NCI-H1048 (cell line): ENCODE measurements at places on chromosomes 12 and 14.

GRCh38 chr12:115864396-115864795 is 413.1 kb downstream of the MED13L start:
- DNase-seq: no peak

- no peak for DNase-seq
These were observed 164.6 kb downstream of the TMEM117 start for GRCh38 chr12:44000309-44000952.

GRCh38 chr12:132153501-132154340 is 9.5 kb downstream of the NOC4L start:
- peak; percentile 60 for DNase-seq

- no peak for DNase-seq
These were observed 205.0 kb upstream of the DCN start for GRCh38 chr12:91387461-91388134.

DNA sequence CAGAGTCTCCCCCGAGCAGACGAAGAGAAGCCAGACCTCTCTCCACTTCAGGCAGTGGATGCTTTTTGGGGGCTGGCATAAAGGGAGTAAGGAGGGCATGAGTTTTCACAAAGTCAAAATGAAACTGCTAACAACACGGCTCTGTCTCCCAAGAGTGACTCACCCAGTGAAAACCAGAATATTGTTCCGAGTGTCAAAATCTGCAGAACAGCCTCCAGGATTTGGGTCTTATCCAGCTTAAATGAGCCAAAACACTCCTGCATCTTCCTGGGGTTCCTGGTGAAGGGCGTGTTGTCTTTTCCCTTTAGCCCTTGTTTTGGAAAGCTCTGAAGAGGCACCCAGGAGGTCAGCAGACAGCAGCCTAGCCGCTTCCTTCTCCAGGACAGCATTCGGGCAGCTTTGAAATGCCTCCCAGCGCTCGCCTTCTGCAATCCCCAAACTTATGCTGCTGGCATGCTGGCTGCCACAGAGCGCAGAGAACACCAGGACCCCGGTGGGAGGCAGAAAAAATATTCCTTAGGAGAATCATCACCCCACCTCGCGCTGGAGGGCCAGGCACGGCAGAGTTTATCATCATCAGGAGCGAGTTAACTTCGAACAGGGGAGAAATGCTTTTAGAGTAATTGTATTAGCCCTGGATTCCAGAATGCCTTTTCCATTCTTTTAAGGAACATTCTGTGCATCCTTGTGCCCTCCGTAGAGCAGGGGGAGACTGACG is 117.7 kb upstream of the NCOR2 start:
- no peak for DNase-seq
